ENCODE measurements at places on chromosomes 16 and 17.

GRCh38 chr17:63480192-63480784 is 3.4 kb downstream of the ACE start:
- DNase-seq: no peak

DNA sequence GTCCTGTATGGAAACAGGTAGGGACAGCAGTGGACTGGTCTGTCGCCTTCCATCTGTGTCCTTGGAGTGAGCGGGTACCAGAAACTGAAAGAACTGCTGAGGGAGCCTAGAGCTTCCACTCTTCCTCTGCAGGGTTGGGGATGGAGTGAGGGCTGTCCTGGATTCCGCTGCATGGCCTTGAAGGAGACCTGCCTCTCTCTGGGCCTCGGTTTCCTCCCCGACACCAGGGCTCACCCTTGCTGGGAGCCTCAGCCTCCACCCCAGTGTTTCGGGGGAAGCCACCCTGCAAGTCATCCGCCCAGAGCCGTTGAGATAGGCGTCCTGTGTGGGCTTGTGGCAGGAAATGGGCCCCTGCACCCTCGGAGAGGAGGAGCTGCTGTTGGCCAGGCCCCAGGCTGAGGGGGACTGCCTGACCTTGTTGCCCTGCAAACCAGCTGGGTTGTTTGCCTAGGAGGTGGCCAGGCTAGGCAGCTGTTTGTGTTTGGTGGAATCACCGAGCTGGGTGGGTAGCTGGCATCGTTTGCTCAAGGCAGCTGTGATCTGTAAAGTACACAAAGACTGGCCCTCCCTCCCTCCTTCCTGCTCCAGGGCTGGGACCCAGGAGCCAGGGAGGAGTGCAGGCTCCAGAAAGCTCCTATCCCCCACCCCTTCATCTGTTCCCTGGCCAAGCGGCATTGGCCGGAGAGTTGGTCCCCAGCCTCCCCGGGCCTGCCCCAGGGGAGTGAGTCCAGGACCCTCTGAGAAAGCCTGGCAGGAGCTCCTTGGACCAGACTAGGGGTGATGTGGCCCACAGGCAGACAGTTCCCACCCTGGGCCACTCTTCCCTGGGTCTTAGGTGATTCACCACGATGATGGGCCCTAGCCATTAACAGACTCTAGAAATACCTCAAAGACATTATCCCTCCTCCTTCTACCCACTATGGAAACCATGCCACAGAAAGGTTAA is 1.3 kb downstream of the RAB37 start:
- DNase-seq: peak; percentile 60

DNA sequence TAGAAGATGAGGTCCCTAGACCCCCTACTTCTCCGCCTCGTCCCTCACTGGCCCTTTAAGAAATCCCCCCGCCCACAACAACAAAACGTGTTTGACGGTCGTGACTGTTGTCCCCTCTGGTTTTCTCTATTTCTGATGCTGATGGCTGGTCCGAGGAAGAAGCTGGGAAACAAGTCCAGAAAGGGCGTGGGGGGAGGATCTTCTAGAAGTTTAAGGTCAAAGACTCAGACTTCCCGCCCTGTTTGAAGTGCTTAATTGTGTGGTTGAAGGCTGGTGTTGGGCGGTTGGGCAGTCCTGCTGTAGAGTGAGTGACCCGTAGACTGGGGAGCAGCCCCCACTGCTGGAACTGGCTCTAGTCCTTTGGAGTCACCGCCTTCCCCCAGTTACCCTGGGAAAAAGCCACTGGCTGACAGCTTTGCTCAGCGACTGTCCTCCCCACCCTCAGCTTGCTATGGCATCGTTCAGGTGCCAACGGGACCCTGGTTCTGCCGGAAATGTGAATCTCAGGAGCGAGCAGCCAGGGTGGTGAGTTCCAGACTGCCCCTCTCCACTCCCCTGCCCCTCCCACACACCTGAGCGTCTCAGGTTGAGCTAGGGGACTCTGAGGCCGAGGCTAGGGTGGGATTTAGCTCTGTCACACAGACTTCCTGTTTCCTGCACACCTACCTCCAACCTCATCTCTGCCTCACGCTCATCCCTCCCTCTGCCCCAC is 1.6 kb downstream of the MLLT6 start:
- DNase-seq: peak; percentile 26

GRCh38 chr16:1036166-1036565 is 36.4 kb upstream of the SSTR5 start:
- no peak for DNase-seq

DNA sequence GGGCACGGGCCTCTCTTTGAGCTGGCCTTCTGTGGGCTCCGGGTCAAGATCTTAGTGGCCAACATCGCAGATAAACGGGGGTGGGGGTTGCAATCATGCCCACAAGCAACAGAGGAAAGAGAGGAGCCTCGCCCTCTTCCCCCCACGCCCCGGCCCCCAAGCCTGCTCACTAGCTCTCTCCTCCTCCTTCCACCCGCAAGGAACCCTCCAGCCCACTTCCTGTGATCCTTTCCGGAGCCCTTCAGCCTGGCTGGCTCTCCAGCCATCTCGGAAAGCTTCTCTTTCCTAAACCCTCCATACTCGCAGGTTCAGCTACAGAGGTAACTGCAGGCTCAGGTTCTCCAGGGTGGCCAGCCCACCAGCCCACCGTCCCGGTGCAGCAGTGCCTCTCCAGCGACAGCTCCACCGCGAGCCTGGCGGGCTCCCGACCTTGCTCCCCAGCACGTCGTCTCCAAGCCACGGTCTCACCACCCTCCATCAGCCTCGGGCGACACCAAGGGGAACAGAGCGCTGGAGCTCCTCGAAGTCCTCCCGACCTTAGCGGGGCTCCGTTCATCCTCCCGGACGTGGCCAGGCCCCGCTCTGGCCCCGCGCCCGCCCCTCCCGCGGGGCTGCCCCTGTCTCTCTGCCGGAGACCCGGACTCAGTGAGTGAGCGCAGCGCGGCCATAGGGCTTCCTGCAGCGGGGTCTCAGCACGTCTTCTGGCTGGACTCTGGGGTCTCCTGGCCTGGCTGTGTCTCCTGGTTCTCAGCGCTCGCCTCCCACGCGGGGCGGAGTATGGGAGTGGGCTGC is 12.9 kb upstream of the ODF4 start:
- DNase-seq: peak; percentile 2

DNA sequence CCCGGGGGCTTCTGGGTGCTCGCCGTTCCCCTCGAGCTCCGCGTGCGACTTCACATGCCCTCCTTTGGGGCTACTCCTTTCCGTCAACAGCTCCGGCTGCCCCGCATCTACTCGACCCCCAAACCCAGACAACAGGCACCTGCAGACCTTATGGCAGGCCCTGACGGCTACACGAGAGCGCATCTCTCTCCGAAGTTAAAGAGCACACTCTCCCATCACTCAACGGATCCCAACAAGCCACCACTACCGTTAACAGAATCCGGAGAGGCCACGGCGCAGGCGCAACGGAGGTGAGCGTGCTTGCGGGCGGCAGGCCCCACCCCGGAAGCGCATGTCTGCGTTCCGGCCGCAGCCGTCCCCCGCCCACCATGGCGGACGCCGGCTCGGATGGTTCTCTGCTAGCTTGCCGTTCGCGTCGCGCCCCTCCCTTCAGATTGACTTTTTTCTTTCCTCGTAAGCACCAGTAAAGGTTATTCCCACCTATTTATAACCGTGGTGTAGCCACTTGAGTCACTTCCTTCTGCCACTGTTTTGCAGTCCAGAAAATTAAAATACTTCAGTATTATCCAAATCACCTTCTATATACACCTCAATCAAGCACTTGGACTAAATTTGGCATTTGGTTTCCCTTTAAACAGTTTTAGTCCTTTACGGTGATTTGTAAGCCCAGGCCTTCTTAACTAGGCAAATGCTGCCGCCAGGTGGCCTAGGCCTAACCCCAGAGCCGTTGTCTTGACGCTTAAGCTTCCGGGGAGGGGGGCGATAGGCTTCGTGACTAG is at the start of gene POLG2:
POLG2 (minus strand) TSS at position 269 of the 779 bp plus-strand sequence; CDS start at position 183, 86 bp downstream.
- peak; percentile 92 for DNase-seq

DNA sequence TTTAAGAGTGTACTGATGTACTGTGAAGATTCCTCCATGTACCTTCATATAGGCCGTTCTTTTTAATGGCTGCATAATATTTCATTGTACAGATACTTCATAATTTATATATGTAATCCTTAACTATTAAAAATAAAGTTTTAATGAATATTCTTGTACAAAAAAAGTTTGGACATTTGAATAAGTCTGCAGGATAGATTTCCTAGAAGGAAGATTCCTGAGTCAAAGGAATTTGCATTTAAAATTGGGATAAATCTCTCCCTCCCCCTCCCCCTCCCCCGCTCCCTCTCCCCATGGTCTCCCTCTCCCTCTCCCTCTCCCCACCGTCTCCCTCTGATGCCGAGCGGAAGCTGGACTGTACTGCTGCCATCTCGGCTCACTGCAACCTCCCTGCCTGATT is 15.6 kb upstream of the SLC13A2 start:
- no peak for DNase-seq

DNA sequence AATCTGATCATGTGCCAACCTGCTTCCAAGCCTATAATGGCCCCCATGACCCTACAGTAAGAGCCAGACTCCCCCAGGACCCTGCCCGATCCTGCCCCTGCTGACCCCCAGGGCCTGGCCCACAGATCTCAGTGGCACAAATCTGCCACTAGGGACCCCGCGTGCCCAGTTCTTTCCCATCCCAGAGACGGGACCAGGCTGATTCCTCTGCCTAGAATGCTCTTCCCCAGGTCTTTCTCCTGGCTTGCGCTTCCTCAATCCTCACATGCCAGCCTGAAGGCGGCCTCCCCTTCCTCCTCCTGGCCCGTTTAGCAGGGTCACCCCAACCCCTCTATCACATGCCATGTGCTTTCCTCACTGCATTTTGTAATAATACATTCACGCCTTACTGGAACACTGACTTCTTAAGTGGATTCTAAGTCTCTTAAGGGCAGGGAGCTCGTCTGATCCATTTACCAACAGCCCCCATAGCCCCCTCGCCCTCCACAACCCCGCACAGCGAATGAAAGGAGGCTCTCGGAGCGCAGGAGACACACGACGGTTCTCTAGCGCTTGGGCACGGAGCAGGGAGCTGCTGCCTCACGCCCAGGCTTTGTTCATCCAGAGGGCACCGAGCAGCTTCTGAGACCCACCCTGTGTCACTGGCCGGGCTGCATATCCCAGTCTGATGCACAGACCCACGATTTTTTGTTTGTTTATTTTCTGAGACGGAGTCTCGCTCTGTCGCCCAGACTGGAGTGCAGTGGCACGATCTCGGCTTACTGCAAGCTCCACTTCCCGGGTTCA is 1.2 kb downstream of the TRIM65 start:
- no peak for DNase-seq

All from activated T-cell treated with anti-CD3 and anti-CD28 coated beads for 24 hours (primary cell).